ENCODE measurements at places on chromosomes 12 and 14.

DNA sequence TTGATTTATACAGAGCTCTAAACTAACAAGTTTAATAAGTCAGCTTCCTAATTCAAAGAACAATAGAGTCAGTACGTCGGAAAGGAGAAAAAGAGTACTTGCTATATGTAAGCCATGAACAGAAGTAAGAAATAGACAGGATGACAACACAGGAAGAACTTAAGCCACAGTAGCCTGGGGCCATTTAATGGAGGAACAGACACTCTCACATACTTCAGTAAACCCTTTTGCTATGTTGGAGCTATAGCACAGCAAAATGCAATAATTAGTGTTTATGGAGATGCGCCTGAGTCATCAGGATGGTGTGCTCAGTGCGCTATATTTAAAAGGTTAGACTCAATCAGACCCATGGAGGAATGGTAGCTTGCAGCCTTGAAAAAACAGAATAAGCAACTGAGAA is 61.0 kb downstream of the SRGAP1 start:
- DNase-seq, result no peak

GRCh38 chr12:2101771-2102170 is 49.0 kb downstream of the CACNA1C start:
- no peak for DNase-seq

DNA sequence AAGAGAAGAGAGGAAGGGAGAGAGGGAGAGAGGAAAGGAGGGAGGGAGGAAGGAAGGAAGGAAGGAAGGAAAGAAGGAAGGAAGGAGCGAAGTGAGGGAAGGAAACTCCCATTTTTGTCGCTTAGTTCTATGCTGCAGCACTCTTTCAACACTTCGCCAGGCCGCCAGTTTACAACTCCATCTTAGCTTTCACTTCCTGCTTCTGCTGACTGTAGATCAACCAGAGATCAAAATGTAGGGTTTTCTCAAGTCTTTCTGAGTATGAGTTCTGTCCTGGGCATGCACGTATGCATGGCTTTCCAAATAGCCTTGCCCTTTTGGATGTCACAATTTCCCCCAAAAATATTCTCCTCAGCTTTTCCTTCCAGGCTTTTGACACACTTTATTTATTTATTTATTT is 723.4 kb downstream of the TRHDE start:
- DNase-seq, result no peak

DNA sequence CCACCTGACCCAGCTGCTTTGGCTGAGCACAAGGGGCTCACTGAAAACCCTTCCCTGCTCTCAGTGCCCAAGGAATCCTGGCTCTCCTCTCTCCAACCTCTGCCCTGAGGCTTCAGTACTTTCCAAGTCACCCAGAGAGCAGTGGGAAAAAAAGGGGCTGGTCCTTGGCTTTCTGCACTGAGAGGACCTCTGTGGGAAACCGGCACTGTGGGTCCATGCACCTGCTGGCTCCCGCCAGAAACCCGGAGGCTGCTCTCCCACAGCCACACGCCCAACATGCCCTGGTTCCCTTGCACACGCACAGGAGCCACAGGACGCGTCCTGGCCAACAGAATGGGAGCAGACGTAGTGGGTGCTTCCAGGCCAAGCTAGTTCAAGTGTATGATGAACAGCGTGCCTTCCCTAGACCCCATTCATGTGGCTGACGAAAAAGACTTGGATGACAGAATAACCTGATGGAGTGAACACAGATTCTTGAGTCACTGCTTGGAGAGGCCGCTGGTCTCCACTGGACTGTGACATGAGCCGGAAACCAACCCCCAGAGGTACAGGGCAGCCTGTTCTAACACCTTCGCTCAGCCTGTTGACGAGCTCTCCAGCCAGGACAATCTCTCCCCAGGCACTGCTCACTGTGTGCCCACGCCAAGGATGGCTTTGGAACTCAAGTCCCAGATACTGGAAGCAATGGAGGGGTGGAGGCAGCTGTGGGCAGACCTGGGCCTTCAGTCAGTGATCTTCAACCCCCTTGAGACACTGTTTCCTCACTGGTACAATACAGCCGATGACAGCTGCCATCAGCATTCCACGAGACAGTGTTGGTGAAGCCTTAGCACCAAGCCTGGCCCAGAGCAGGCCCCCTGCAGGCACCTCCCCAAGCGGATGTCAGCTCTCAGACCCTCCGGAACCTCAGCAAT is 87.7 kb downstream of the ITPK1 start:
- DNase-seq, result no peak

DNA sequence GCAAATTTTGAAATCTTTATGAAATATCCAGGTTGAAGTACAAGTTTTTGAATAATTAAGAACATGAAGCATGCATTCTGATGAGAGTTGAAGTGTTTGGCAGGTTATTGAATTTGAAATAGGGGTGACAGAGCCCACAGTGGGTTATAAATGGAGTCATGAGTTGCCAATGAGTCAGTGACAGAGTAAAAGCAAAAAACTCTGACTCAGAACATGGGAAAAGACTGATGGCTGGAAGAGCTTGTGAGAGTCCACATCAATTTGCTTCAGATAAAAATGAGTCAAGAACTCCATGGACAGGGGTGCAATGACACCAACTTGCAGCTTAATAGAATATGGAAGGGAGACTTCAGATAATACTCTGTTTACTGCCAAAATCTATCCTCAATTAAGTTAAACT is 105.3 kb downstream of the SLC6A15 start:
- DNase-seq, result no peak

GRCh38 chr14:105167303-105168092 is 1.1 kb downstream of the JAG2 start:
- DNase-seq, result no peak

- no peak for DNase-seq
These were observed 64.5 kb downstream of the GALNT16 start for GRCh38 chr14:69324341-69324931.

GRCh38 chr12:4991373-4991772 is 52.3 kb upstream of the KCNA5 start:
- DNase-seq, result no peak

DNA sequence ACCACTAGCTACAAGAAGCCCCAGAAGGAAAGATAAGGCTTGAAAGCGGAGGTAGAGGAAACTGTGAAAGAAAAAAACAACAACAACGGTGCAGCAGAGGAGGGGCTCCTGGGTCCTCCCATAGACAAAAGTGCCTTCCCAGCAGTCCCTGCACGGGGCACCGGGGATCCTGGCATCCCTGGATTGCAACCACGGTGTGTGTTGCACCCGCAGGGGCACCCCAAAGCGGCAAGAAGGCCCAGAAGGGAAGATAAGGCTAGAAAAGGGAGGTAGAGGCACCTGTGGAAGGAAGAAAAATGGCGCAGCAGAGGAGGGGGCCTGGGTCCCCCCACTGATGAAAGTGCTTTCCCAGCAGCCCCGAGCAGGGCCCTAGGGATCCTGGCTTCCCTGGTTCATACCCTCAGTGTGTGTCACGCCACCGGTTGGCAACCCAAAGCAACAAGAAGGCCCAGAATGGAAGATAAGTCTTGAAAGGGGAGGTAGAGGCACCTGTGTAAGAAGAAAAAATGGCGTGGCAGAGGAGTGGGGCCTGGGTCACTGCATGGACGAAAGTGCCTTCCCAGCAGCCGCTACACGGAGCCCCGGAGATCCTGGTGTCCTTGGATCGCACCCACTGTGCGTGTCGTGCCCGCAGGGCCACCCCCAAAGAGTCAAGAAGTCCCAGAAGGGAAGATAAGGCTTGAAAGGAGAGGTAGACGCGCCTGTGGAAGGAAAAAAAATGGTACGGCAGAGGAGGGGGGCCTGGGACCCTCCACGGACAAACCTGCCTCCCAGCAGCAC is 281.0 kb downstream of the ALG10 start:
- DNase-seq, result no peak

GRCh38 chr12:68998041-68998440 is 65.1 kb upstream of the CPM start:
- no peak for DNase-seq

- no peak for DNase-seq
These were observed 28.2 kb downstream of the RAP1B start for GRCh38 chr12:68638721-68639395.

- peak; percentile 28 for DNase-seq
These were observed 46.5 kb downstream of the PAPLN start for GRCh38 chr14:73283608-73284379.

- DNase-seq, result no peak
These were observed 24.6 kb downstream of the DICER1 start for GRCh38 chr14:95132760-95133159.

DNA sequence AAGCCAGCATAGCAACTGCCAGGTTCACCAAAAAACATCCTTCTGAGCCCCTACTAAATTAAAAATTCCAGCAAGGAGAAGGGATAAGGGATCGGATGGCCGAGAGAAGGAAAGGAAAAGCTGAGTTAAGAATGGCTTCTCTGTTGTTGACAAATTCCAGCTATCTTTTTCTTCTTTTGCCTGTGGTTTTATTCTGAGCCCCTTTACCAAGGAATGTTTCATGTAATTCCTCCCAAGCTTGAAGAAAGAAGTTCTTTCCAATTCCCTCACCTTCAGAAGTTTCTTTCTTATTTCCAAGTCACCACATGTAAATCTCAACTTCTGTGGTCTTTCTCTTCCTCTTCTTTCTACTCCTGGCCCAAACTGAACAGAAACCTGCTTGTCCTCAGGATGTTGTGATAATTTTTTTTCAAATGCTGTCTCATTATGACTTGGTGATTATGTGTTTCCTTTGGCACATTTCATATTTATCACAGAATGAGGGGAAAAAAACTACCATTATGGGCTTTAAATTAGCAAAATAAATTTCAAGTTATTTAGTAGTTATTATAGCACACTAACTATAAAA is 40.0 kb downstream of the FGD6 start:
- DNase-seq, result no peak

GRCh38 chr12:116236976-116237375 is 40.5 kb downstream of the MED13L start:
- DNase-seq, result no peak

DNA sequence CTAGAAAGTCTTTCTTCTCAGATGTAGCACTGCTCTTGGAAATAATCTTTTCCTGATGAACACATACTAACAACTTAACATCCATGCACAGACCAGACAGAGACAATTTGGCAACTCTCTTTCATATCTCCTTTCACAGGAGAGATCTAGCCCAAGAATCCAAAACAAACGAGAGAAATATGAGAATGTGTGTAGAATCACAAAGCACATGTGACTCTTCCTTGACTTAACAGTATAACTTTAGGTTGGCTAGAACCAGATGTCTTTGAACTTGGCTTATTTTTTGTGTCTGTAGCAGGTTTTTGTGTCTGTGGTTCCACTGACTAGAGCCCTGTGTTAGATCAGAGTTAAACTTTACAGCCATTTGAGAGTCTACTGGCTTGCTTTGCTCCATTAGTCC is 114.2 kb downstream of the STXBP6 start:
- no peak for DNase-seq

- no peak for DNase-seq
These were observed 50.2 kb upstream of the FZD10 start for GRCh38 chr12:130111965-130112496.

DNA sequence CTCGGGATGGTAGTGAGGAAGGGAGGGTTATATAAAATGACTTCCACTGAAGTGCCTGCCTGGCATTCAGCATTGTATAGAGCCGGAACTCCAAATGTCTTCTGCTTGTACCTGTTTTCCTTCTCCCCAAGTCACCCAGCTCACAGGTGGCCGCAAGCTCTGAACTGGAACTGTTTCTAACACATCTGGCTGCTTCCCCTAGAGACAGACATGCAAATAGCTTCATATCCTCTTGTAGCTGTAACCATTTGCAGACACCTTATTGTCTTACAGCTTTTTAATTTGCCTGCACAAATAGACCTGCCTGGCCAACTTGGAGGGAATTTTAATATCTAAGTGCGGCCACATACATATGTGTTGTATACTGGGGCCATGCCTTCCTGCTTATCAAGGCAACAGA is 126.0 kb downstream of the CHST11 start:
- DNase-seq, result no peak

DNA sequence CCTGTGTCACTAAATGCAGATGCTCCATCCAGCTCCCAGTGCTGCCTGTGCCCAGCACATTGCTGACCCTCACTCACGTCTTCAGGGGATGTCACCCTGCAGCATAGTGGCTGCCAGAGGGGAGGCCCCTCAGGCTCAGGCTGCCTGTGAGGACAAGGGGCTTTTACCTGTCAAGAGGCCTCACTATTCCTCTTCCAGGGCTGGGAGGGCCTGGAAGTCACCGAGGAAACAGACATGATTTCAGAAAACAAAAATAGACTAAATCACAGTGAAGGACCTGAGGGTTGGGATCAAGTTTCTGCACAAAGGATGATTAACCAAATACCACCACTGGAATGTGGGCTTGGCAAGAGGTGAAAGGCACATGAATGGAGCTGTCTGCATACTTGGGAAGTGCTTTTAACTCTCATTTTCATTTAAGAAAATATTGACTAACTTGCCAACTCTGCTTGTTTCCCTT is 1202.3 kb downstream of the BCL11B start:
- DNase-seq, result no peak

DNA sequence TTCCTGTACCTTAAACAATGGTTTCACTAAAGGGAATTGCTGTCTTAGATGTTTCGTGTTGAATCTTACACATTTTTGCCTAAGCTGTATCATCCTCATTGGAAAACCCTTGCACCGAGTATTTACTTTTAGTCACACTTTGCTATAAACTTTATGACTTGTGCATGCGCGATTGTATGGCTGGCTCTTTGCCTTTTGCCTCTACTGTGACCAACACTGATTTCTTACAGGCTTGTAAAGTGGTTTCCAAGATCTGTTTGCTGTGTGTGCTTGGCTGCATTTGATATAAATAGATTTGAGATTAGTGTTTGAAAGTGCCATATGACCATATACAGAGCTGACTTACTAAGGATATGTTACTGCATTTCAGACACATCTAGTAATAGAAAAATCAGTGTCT is 40.5 kb downstream of the RASSF3 start:
- DNase-seq, result peak; percentile 90

- DNase-seq, result no peak
These were observed 1.1 kb downstream of the ARHGAP5 start for GRCh38 chr14:32078023-32078857.

DNA sequence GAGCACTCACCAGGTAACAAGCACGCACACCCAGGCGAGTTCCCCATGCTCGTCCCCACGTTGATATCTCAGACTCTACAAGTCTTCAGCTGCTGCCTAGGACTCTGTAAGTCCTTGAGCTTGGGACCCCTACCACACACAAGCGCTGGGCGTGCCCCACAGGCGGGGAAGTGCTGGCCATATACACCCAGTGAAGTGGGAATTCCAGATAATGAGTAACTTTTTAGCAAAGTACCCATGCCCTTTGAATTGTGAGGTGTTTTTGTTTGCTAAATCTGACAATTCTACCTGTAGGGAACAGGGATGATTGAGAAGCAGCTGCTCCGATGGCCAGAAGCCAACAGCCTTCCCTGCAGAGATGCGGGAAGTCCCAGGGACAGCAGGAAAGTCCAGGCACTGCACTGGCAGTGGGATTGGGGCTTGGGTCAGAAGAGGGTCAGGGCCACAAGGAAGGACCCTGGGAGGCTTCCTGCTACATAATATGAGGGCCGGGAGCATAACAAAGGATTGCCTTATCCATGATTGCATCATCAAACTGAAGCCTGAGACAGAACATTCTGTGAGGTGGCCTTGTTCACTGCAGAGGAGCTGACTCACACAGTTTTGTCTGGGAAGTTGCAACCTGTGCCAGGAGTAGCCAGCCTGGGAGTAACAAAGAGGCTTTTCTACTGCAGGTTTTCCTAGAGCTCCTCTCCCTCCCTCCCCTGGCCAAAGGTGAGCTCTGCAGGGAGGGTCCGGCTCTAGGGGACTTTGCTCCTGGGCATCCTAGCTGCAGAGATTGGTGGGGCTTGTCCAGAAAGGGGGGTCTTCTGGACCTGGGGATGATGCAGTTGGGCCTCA is 13.2 kb upstream of the SERPINA3 start:
- DNase-seq, result peak; percentile 61

GRCh38 chr14:35285168-35286002 is 6.8 kb upstream of the PSMA6 start:
- no peak for DNase-seq

GRCh38 chr12:2053691-2054090 is 904 bp downstream of the CACNA1C start:
- DNase-seq, result no peak

All from NCI-H460 (cell line).